ENCODE measurements at places on chromosomes 7 and 10.

DNA sequence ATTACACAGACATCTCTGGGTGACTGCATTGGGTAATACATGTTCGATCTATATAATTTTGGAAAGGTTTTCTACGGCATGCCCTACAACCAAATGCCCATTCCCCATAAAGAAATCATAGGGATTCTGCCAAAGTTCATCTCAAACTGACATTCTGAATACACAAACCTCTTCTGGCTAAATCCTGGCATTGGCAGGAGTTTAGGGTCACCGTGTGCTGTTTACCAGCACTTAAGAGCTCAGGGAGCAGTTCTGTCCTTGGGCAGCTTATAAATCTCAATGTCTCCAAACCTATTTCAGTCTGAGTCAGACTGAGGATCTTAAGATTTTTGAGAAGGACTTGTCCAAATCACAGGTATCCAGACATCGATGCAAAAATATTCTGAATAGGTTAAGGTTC, 809.6 kb upstream of the LRRN3 start:
- DNase-seq = no peak

GRCh38 chr10:21057989-21058388, 160.9 kb upstream of the NEBL start:
- DNase-seq = no peak

DNA sequence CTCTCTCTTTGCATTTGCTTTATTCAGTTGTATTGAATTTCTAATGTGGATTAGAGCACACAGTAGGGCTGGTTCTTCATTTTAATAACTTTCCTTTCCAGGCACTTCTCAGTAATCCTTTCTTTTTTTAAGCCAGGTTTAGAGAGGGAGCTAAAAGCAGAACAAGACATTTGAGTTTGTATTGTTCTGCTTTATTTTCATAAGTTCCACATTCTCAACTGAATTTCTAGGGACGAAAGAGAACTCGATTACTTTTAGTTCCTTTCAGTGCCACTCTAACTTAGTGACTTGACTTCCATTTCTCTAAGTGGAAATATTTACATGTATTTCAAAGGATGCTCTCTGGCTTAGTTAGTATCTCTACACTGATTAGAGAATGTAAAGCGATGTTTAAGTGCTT, 145.6 kb downstream of the EXOC4 start:
- DNase-seq = no peak

- no peak for DNase-seq
Observed at GRCh38 chr7:129143724-129144094, 798 bp upstream of the TSPAN33 start.

DNA sequence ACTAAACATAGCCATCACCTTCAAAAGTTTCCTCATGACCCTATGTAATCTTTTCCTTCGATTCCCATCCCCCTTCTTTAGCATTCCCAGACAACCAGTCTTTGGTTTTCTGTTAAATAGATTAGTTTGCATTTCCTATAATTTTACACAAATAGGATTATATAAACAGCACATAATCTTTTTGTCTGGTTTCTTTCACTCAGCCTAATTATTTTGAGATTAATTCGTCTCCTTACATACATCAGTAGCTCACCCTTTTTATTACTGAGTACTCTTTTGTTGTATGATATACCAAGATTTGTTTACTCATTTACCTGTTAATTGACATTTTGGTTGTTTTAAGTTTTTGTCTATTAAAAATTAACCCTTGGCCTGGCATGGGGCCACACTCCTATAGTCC, 354.7 kb upstream of the CHRM2 start:
- no peak for DNase-seq

- no peak for DNase-seq
Observed at GRCh38 chr7:129188372-129188891, at the start of gene SMO. Gene SMO, plus strand, starts transcription at chr7:129188633. Its CDS starts 519 bp downstream, at chr7:129189152.

DNA sequence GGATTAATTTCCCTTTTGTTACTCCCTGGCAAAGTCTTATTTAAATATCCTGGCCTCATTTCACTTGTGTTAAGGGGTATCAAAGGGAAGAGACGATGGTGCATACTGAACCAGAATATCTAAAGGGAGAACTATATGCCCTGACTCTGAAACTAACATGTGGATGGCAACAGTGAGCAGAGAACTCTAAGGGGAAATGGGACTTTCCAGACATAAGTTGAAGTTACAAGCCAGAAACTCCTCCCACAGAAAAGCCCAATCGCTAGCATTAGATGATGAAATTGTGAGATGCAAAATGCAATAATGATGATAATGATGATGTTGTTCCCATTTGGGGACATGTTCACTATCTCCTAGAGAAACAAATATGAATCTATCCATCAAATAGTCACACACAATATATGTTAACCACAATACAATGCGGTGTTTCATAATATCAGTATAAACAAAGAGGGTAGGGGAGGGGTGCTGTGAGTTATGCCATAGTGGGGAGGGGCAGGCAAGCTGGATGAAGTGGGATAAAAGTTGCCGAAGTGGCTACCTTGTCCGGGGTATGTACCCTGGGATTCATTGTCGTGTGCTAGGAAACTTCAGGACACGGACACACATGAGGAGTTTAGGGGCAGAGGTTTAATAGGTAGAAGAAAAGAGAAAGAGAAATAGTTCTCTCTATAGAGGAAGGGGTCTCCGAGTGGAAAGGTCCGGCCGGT, 37.1 kb downstream of the TMEM229A start:
- no peak for DNase-seq

- DNase-seq = no peak
Observed at GRCh38 chr10:84416245-84416555, 87.8 kb downstream of the CCSER2 start.

- DNase-seq = no peak
Observed at GRCh38 chr10:17836942-17837341, 27.8 kb downstream of the MRC1 start.

DNA sequence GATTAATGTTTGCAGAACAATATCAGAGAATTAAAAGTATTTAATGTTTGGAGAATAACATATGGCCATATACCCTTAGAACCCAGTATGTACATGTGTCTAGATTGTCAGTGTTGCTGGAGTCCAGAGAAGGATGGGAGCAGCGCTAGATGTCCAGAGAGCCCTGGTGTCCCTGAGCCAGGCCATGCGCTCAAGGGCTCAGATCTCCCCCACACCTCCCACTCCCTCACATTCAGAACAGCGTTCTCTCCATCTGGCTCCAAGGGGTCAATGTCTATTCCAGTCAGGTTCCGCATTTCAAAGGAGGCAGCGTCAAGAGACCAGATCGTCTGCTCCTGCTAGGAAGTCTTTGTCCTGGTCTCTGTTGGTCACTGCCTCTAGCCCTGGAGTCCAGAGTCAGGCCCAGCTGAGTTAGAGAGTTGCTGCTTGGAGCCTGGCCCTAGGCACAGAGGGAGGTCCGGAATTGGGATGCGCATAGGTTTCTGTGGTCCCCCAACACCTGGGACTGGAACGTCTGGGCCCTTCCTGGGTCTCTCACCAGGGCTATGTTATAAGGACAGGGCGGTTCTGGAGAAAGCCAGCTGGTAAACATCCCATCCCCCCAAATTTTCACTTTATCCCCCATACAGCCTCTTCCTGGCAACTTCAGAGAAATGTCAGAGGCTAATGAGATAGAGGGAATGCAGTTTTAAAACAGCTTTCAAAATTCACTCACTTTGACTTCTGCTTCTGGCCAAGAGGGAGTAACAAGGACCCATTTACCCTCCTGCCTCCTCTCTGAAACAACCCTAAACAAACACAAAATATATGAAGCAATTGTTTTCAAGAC, 6.5 kb upstream of the WDR86 start:
- DNase-seq = no peak

GRCh38 chr7:106448992-106449859, 164.4 kb upstream of the NAMPT start:
- no peak for DNase-seq

DNA sequence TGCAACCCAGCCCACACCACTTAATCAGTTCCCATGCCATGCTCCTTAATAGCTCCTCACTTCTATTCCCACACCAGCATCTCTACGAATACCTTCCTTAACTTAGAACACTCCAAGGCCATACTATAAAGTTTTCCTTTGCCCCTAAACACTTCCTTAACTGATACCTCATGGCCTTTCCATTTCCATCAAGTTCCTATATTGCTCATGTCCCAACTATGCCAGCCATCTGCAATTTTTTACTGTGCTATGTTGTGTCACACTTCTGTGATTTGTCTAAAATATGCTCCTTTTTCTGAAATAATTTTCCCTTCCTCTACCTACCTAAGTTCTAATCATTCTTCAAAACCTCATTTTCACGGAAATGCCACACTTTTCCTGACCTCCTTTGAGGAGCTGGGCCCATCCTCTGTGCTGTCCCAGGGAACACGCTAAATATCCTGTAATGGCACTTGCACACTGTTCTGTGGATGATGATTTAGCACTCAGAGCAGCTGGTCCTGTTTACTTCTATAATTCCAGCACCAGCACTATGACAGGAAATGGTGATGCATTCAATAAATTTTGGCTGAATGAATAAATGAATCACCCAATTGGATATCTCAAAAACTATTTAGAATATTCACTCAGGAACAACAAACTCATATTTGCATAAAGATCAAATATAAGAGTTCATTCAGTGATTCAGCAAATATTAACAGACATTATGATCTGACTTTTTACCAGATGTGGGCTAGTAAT, 266.5 kb upstream of the HGF start:
- DNase-seq = no peak

DNA sequence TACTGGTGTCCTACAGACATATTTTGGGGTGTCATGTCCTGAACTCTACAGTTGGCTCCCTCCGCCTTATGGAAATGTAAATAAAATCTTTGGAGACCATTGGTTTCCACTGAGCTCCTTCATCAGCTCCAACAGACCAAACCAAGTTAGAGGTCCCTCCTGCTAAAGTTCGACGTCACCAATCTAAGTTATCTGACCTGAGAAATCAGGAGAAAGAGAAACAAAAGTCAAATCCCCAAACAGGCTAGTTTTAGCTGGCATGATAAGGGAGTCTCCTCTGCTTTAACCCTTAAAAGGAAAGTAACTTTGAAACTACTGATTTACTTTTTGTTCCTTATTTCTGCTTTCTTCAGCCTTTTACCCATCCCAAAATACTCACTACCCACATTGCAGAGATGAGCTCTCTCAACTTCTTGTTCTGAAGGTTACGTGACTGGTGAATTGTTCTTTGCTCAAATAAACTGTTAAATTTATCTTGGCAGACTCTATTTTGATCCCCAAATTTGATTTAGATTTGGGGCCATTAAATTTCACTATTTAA, 39.9 kb downstream of the AVL9 start:
- DNase-seq = no peak

- no peak for DNase-seq
Observed at GRCh38 chr7:26291699-26292538, at the start of gene SNX10. Gene SNX10, plus strand, starts transcription at chr7:26291862. Its CDS starts 54,581 bp downstream, at chr7:26346443.

- no peak for DNase-seq
Observed at GRCh38 chr7:93960986-93961385, 39.5 kb downstream of the GNG11 start.

GRCh38 chr7:28732071-28732869, 225.9 kb downstream of the TRIL start:
- DNase-seq = no peak

DNA sequence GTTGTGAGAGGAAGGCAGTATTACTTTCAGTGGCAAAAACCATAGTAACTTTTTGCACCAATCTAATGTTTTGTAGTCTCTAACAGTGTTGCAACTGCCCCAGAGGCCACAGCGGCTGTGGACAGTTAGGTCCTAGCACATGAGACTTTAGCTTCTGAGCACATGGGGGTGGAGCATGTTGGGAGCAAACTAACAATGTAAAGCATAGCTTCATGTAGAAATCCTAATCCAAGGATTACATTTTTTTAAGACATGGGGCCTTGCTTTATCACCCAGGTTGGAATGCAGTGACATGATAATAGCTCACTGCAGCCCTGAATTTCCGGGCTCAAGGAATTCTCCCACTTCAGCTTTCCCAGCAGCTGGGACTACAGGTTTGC, 49.0 kb downstream of the LAMB1 start:
- DNase-seq = no peak

GRCh38 chr10:132554053-132554990, 16.7 kb downstream of the INPP5A start:
- no peak for DNase-seq

- no peak for DNase-seq
Observed at GRCh38 chr10:126268013-126268920, 120.0 kb downstream of the ADAM12 start.

DNA sequence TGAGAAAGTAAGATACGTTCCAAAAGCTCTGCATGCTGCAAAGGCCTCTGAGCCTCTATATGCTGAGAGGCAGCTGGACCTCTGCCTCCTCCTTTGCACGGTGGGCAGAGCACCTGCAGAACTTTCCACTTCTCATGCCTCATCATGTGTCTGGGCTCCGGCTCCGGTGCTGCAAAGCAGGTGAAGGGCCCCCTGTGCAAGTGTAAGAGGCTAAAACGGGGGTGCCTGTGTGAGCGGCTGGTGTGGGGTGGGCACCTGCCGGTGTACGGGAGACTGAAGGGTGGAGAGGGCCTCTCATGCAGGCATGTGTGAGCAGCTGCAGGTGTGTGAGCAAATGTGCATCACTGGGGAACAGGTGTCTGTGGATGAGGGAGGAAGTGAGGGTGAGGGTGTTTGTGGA, 121.0 kb downstream of the KCNMA1 start:
- DNase-seq = no peak

DNA sequence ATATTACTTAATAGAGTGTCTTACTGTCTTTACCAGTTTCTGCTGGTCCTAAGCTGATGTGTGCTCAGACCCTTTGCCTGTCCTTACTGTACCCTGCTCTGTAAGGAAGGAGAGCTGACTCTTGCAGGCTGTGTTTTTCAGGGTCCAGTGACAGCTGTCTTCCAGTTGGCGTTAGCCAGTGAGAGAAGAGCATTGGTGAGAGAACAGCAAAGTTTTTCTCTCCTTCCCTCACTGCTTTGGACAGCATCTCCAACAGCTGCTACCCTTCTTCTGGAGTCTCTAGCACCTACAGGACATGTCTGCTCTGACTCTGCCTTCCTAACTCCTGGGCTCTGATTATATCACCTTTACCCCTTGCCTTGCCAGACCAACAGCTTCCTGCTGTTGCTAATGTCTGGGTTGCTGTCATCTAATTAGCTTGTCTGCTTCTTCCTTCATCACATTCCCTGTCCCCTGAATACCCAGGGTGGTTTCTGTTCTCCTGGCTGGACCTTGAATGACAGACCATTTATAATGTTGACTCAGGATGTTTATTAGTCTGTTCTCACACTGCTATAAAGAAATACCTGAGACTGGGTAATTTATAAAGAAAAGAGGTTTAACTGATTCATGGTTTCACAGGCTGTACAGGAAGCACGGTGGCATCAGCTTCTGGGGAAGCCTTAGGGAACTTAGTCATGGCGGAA, 23.5 kb upstream of the PANK1 start:
- no peak for DNase-seq

DNA sequence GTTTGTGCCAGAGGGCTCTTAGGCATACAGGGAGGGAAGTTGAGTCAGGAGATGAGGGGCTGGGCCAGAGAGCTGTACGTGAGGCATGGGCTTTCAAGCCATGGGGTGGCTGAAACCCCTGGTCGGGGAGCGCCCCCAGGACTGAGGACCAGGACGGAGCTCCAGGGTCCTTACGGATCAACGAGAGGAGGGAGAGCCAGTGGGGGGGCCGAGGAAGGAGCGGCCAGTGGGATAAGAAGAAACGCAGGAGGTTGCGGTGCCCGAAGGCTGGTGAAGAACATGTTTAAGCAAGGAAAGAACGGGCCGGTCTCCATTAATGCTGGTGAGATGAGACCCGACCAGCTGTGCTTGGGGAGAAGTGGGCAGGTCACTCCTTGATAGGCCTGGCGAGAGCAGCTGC, 43.6 kb upstream of the BHLHA15 start:
- DNase-seq = no peak
